ENCODE measurements at places on chromosomes 13 and 19.

GRCh38 chr13:79226938-79227337 is 179.1 kb downstream of the RBM26 start:
- no peak for DNase-seq

DNA sequence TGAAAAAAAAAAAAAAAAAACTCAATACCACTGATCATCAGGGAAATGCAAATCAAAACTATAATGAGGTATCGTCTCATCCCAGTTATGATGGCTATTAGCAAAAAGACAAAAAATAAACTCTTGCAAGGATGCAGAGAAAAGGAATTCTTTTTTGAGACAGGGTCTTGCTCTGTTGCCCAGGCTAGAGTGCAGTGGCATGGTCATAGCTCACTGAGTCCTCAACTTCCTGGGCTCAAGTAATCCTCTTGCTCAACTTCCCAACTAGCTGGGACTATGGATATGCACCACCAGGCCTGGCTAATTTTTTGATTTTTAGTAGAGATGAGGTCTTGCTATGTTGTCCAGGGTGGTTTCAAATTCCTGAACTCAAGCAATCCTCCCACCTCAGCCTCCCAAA is 59.5 kb downstream of the MICU2 start:
- DNase-seq: no peak

DNA sequence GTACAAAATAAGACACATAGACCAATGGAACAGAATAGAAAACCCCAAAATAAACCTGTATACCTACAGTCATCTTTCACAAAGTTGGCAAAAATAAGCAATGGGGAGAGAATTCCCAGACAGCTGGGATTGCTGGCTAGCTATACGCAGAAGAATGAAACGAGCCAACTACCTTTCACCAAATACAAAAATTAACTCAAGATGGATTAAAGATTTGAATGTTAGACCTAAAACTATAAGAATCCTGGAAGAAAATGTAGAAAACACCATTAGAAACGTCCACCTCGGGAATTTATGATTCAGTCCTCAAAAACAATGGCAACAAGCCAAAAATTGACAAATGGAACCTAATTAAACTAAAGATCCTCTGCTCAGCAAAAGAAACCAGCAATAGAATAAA is 408.1 kb upstream of the SLITRK1 start:
- DNase-seq: no peak

- no peak for DNase-seq
Measured at GRCh38 chr19:45547211-45547770, 37.3 kb downstream of the OPA3 start.

DNA sequence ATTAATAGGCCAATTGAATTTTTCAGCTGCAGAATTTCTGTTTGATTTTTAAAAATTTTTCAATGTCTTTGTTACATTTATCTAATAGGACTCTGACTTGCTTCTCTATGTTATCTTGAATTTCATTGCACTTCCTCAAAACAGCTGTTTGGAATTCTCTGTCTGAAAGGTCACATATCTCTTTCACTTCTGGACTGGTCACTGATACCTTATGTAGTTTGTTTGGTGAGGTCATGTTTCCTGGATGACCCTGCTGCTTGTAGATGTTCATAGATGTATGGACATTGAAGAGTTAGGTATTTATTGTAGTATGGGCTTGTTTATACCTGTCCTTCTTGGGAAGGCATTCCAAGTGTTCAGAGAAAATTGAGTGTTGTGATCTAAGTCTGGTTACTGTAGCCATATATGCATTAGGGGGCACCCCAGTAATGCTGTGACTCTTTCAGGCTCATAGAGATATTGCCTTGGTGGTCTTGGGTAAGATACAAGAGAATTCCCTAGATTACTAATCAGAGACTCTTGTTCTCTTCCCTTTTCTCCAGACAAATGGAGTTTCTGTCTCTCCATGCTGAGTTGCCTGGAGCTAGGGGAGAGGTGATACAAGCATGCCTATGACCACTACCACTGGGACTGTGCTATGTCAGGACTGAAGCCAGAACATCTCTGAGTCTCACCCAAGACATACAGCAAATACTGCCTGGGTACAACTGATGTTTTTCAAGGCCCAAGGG is 27.8 kb downstream of the RFC3 start:
- no peak for DNase-seq

GRCh38 chr19:28984315-28984714 is 228.6 kb downstream of the UQCRFS1 start:
- no peak for DNase-seq

DNA sequence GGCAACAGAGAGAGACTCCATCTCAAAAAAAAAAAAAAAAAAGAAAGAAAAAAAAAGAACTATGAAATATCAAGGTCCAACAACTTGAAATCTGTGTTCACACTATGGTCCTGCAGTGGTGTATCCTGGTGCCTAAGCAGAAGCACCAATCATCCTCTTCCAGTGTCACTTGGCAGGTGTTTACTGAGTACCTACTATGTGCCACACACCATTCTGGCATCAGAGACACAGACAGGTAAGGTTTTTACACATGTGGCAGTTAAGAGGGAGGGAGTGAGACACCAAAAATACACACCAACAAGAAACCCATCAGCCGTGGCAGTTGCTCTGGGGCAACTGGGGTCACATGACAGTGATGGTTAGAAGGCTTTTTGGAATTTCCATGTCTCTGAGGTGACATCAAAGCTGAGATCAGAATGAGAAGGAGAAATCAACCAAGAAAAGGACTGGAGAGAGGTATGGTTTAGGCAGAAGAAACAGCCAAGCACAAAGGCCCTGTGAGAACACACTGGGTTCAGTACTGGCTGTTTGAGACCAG is 17.6 kb downstream of the PBX4 start:
- DNase-seq: no peak

- DNase-seq: no peak
Measured at GRCh38 chr13:41007744-41008128, 11.4 kb downstream of the ELF1 start.

GRCh38 chr19:45191375-45191774 is 12.8 kb downstream of the BLOC1S3 start:
- DNase-seq: no peak

GRCh38 chr13:31011901-31012654 is 79.6 kb downstream of the TEX26 start:
- no peak for DNase-seq
